ENCODE measurements at places on chromosomes 6 and 20.

DNA sequence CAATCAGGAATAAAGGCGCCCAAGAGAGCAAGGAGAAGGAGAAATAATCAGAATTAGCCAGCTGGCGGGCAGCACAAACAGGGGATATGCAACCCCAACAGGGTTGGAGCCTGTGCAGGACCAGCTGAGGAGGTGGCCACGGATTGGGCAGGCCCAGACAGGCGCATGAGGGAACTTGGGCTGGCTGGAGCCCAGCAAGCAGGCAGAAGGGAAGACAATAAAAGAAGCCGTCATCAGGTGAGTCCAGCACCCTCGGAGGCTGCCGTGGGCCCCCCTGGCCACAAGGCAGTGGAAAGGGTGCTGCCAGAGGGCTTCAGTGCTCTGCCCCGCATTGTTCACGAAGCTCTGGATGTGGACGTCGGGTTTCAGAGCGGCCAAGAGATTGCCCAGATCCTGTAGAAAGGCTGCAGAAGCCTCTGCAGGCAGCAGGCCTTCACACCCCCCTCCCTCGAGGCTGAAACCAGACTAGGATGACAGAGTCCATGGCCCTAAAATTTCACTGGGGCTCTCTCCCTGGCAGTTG, 28.4 kb upstream of the MAFB start:
- no peak for DNase-seq

DNA sequence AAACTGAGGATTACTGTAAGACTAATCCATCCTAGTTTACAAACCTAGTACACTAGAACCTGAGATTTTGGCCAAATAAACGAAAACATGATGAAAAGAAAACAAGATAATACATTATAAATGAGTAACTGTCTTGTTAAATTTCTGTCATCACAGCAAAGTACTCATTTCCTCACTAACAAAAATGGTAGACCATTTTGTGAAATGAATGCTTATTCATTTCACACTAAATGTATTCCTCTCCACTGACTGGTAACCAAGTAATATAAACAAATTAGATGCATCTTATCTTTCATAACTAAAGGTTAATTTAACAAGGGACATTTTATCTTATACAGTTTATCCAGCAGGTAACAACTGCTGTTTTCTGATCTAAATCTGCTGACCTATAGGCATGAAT, 143.7 kb downstream of the REV3L start:
- no peak for DNase-seq

DNA sequence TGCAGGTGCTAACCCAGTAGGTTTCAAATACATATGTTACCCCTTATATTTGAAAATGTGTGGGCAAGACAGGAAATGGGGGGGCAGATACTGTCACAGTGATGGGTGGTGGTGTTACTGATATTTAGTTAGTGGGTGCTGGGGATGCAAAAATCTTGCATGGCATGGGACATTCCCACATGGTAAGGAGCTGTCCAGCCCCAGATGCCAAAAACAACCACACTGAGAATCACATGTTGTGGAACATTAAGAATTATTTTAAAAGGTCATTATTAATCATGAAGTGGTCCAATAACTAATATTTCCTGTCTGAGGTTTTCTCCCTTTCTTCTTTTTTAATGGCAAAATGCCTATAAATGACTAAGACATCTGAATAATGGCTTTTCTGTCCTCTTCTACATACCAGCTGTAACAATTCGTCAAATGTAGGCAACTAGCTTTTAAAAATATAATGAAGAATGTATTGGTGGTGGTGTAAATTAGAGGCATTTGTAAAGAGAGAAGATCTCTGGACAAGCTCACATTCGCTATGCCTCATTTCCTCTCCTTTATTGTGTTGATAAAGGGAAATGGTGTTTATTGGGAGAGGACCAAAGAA, 57.3 kb upstream of the SLC35B3 start:
- DNase-seq = no peak

- DNase-seq = no peak
Observed at GRCh38 chr6:122136386-122136785, 263.1 kb upstream of the HSF2 start.

- DNase-seq = no peak
Observed at GRCh38 chr6:83735461-83735860, 26.6 kb upstream of the SNAP91 start.

GRCh38 chr6:130994319-130995097, 68.5 kb downstream of the EPB41L2 start:
- no peak for DNase-seq

- peak; percentile 60 for DNase-seq
Observed at GRCh38 chr6:11381801-11382513, 149.5 kb upstream of the NEDD9 start.

- DNase-seq = no peak
Observed at GRCh38 chr6:53761036-53761435, 33.8 kb upstream of the LRRC1 start.

DNA sequence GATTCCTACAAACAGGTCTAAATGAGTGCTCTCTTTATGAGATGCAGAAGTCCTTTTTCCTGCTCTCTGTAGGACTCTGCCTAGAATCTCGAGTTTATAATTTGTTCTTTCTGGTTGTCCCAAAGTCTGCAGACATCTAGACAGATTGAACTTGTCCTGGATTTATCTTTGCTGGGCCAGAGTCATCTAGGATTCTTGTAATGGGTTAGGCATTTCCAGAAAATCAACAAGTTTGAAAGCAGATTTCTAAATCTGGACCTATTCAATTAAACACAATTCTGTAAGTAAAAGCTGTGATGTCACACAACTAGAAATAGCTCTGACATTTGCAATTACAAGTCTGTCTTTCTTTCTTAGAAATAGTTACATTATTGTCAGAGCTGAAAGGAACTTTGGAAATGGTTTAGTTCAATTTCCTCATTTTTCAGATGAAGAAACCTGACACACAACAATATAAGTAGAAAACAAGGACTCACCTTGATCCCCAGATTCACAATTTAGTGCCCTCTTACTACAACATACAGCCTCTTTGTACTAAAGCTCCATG, 4.2 kb upstream of the RSPO3 start:
- no peak for DNase-seq

DNA sequence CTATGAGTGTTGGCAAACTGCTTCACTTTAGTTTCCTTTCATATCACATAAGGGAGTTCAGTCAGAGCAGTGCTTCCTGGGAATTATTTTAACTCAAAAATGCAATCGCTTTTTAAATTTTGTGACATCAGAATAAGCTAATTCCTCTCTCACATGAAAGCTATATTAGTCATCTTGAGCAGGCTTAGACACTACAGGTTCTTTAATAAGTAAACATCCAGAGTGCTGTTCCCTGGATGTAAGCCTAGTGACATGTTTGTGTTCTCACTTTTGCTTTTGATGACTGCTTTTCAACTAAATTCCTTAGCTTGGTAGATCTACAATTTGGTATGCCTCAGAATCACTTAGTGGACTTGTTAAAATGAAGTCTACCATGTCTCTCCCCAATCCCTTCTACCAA, 252.7 kb upstream of the POU3F2 start:
- DNase-seq = no peak

DNA sequence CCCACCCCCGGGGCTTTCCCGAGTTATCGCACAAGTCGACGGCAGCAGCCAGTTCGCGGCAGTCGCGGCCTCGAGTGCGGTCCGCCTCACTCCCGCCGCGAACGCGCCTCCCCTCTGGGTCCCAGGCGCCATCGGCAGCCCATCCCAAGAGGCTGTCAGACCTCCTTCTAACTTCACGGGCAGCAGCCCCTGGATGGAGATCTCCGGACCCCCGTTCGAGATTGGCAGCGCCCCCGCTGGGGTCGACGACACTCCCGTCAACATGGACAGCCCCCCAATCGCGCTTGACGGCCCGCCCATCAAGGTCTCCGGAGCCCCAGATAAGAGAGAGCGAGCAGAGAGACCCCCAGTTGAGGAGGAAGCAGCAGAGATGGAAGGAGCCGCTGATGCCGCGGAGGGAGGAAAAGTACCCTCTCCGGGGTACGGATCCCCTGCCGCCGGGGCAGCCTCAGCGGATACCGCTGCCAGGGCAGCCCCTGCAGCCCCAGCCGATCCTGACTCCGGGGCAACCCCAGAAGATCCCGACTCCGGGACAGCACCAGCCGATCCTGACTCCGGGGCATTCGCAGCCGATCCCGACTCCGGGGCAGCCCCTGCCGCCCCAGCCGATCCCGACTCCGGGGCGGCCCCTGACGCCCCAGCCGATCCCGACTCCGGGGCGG, 1.6 kb downstream of the GNAS start:
- no peak for DNase-seq

DNA sequence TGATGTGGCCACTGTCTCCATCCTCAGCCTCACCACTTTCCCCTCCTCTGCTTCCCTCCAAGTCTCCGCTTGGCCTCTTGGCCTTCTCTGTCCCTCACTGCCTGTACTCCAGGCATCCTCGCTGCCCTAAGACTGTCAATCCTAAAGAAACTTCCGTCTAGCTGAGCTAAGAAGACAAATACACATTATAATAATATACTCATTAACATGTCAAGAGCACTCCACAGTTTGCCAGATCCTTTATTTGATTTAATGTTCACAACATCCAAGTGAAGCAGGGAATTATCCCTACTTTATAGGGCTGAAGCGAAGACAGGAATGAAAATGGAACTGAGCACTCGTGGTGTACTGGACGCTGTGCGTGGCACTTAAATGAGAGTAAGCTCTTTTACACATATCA, 72.4 kb upstream of the SLC22A23 start:
- DNase-seq = no peak

DNA sequence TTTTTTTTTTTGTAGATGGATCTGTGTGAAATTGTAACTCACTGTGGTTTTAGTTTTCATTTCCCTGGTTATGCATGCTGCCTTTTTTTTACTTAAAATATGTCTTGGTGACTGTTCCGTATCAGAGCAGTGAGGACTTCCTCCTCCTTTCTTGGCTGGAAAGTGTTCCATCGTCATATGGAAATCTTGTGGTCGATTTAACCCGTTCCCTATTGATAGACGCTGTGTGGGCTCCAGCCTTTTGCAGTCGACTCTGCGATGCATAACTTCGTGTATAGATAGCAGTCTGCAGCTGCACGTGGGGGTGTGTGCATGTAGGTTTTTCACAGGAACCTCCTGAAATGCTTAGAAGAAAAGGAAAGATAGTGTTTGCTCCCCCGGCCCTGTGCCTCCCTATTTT, 28.1 kb upstream of the PNPLA1 start:
- DNase-seq = no peak

DNA sequence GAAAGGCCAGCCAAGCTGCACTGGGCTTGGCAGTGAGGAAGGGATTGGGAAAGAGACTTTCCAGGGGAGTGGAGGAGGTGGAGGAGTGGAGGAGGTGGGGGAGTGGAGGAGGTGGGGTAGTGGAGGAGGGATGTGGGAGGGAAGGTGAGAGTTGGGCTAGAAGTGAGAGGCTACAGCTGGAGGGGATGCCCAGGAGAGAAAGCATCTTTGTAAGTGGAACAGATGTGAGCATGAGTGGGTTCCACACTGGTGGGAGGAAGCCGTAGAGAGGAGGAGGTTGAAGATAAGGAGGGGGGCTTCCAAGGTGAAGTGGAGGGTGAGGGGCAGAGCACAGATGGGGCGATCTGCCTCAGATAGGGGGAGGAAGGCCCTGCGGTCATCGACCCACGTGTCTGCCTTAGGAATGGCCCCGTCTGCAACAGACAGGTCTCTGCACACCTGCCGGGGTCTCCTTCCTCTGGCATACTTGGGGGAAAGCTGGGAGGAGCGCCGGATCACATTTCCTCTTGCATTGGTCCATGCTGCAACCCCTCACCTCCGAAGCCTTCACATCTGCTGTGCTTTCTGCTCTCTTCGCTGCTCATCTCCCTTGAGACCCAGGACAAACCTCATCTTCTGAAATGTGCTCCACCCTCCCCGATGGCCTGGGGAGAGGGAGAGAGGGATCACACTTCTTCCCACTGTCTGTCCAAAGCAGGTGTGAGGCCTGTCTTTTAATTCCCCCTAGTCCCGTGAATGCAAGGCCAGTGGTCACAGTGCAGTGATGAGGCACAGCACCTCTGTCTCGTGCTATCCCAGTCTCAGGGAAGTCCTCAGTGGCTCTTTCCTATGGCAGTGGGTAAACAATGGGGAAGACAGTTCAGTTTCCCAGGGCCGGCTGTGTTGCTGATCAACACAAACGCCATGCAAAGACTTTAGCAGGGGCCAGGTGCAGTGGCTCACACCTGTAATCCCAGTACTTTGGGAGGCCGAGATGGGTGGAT, 48.6 kb upstream of the SNX9 start:
- no peak for DNase-seq

GRCh38 chr6:114634016-114634415, 291.2 kb upstream of the HS3ST5 start:
- no peak for DNase-seq

DNA sequence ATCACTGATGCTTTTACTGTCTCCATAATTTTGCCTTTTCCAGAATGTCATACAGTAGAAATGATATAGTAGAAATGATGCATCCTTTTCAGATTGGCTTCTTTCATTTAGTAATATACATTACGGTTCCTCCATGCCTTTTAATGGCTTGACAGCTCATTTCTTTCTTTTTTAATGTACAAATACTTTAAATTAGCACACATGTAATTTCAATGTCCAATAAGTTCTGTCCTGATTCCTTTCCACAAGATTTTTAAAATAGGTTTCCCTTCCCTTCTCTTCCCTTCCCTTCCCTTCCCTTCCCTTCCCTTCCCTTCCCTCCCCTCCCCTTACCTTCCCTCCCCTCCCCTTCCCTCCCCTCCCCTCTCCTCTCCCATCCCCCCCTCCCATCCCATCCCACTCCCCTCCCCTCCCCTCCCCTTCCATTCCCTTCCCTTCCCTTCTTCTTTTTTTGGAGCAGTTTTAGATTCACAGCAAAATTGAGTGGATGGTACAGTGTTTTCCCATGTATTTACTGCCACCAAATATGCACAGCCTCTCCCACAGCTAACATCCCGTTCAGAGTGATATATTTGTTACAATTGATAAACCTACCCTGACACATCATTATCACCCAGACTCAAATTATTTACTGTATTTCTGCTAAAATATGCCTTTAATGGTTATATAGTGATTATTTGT, 398.8 kb downstream of the RNF144B start:
- DNase-seq = no peak

GRCh38 chr6:50840811-50841192, 22.1 kb downstream of the TFAP2B start:
- DNase-seq = no peak

GRCh38 chr20:10763112-10763511, 89.3 kb upstream of the JAG1 start:
- DNase-seq = no peak

DNA sequence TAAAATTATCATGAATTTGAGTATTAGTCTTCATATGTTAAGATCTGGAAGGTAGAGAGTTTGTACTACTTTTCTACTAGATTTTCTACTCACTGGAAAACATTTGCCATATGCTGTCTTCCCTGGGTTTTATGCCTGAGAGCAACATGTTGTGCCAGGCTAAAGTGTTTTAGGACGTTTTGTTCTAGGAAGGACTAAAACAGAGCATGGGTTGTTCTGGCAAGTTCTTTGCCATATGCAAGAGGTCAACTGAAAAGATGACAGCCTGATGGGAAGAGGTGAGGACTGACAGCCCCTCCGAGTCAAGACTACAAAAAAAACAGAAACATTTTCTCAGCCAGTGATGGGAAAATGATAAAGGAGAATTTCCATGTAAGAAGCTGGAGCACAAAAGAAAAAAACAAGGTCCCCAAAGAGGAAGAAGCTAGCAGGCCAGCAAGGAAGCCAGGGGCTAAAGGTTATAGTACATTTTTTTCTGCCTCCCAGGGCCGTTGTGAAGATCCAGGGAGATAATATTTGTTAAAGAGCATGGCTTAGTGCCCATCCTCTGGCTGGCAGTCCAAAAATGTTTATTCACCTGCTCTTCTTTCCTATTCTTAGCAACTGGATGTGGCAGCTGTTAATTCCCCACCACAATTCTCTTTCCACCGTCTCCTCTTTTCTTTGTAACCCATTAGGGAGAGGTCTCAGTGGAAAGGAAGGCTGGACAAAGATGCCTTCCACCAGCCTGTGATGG, 7.8 kb downstream of the SCGN start:
- DNase-seq = no peak

GRCh38 chr6:155126727-155127439, 131.8 kb downstream of the TIAM2 start:
- peak; percentile 38 for DNase-seq

Measured in activated CD4-positive, CD25-positive, alpha-beta regulatory T cell treated with anti-CD3 and anti-CD28 coated beads, Interleukin-2, amount 50 U/mL, for 72 hours (primary cell).